Jurkat, Clone E6-1 (cell line): ENCODE measurements at places on chromosomes 5 and 9.

DNA sequence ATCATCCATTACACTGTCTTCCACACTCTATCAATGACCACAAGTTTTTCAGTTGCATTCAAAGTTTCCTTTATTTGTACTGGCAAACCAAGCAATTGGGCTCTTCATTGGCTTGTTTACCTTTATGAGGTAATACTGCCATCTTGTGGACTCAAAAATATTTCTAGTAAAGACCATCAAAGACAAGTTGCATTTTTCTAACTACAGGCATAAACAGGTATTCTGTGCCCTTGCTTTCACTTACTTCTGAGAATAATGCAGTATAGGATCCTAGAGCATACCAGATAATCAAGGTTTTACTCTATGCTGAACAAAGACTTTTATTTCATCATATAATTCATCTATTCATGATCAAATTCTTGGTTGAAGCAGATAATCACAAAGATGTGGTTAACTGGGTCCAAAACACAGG is 173.7 kb upstream of the POU5F2 start:
- peak; percentile 55 for DNase-seq

DNA sequence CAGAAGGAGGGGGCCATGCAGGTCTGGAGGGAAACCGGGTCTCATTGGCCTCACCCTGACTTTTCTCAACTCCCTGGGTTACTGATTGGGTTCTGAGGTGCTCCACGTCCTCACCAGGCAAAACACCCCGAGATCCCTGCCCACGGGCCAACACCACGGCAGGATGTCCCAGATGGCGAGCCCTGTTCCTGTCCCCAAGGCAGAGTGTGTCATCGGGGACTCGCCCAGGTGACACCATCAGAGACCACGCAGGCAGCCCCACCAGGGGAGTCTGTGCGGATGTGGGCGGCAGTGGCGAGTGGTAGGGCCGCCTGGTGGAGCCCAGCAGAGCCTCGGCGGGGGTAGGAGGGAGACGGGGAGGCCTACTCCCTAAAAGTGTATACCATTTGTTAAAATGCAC is 59.0 kb upstream of the UBAC1 start:
- no peak for DNase-seq

DNA sequence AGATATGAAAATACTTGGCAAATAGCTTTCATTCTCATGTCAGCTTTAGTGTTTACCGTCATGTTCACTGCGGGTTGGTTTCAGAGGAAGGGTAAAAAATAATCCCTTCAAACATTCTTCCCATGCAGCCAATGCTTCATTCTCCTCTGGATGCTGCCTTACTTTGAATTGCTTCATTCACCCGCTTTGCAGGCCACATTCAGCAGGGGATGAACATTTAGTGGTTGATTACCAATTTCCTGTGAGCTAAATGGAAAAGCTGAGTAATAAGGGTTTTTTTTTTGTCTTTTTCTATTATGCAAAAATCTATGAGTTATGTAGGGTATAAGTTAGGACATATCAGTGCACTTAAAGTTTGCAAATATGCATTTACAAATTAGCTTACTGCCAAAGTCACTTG is 96.3 kb upstream of the MEF2C start:
- no peak for DNase-seq

DNA sequence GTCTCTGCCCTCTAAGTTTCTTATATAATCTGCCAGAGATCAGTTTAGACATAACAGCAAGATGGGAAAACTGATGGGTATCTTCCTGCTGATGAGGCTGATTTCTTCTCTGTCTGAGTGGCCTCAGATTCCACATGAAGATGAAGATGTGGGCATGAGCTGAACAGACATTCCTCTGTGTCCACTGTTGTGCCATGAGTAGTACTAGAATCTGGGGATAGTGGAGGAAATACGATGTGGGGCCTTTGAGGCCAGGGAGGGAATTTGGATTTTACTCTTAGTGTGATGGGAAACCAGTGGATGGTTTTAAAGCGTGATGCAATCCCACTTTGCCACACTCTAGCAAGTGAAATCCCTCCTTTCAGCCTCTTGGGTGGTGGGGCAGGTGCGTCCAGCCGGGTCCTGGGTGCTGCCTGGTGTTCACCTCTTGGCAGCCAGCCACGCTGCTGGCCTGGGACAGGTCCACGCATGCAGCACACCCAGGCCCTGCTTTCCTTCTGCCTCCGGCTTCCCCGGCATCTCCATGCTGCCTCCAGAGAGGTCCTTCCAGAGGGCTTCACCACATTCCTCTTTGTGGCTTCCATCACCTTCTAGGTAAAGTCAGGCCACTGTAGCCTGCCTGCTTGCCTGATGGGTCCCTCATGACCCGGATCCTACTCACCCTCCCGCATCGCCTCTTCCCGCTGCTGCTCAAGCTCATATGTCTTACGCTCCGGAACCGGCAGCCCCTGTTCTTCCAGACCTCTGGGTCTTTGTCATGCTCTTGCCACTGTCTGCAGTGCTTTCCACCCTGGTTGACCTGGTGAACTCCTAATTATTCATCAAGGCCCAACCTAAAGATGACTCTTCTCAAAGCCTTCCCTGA is 28.1 kb upstream of the SH3PXD2B start:
- DNase-seq: no peak

DNA sequence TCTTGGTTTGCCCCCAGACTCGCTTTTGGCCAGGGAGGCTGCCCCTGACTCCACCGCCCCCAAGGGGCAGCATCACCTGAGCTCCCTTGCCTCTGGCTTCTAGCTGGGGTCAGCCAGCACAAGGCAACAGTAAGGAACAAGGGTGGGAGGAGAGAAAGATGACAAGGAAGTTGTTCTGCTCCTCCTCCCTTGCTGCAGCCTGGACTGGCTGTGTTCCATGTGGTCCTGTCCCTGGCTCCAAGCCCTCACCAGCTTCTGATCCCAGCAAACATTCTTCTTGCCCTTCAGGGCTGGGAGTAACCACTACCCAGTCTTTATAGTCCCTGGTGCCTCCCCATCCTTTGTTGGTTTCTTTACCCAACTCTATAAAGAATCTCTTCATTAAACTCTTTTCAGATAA is 100.3 kb upstream of the SPIN1 start:
- no peak for DNase-seq

GRCh38 chr9:69168709-69169217 is 5.3 kb upstream of the TJP2 start:
- no peak for DNase-seq

DNA sequence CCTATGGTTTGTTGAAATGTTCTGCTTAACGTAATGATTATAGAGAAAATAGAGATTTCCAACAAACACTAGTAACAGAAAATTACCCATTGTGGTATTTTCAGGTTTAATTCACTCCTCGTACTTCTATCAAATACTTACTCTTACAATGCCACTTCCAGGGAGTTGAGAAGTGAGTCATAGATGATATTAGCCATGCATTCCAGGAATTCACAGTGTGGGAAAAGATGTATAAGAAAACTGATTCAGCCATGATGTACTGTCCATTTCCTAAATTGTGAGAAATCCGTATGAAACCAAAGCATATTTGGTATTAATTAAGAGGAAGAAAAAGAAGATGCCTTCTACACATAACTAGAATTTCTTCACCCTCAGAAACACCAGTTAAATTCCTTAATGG is 1854.6 kb upstream of the WWC1 start:
- DNase-seq: no peak

GRCh38 chr5:169656125-169656901 is 19.2 kb downstream of the DOCK2 start:
- DNase-seq: no peak
